Globus pallidus (tissue), 1 donor: ENCODE measurements at places on chromosomes 2 and 18.

- DNase-seq: no peak
These were observed 62.3 kb upstream of the C2orf15 start for GRCh38 chr2:99079226-99079625.

GRCh38 chr2:175454953-175455389, 273.5 kb upstream of the ATP5MC3 start:
- DNase-seq: no peak

GRCh38 chr2:136067459-136067858, 50.5 kb downstream of the CXCR4 start:
- DNase-seq: no peak

- no peak for DNase-seq
These were observed 185.1 kb downstream of the TNS1 start for GRCh38 chr2:217817466-217818292.

DNA sequence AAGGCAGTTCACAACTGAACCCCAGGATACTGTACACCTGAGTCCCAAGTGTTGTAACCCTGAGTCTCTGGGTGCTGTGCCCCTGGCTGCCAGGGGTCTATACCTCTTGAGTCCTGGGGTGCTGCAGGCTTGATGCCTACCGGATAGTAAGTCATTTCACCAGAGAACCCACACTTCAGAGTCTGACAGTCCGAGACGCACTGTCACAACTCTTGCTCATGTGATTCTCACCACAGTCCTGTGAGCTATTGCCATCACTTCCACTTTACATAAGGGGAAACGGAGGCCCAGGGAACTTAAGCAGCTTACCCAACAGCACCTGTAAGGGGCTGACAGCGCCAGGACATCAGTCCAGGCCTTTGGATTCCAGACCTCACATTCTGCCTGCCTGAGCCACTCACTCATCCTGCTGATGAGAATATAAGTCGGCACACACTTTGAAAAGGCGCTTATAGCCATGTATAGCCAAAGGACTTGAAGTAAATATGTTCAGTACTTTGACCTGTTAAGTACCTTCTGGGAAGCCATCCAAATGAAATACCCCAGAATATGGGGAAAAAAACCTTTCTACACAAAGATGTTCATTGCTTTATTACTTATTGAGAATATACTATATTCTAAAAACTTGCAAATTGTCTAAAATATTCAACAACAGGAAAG, 180.7 kb upstream of the ID2 start:
- DNase-seq: no peak

DNA sequence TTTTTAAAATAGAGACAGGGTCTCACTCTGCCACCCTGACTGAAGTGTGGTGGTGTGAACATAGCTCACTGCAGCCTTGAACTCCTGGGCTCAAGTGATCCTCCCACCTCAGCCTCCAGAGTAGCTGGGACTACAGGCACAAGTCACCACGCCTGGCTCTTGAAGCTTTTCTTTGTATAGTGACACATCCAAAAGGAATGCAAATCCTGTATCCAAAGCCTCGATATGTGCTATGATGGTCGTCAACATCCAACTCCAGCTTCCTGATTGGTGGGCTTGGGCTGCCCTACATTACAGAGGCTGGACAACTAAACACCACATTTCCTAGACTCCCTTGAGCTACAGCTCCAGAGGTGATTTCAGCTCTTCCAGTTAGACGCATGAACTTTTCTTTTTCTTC, 101.7 kb upstream of the PGAP1 start:
- no peak for DNase-seq

DNA sequence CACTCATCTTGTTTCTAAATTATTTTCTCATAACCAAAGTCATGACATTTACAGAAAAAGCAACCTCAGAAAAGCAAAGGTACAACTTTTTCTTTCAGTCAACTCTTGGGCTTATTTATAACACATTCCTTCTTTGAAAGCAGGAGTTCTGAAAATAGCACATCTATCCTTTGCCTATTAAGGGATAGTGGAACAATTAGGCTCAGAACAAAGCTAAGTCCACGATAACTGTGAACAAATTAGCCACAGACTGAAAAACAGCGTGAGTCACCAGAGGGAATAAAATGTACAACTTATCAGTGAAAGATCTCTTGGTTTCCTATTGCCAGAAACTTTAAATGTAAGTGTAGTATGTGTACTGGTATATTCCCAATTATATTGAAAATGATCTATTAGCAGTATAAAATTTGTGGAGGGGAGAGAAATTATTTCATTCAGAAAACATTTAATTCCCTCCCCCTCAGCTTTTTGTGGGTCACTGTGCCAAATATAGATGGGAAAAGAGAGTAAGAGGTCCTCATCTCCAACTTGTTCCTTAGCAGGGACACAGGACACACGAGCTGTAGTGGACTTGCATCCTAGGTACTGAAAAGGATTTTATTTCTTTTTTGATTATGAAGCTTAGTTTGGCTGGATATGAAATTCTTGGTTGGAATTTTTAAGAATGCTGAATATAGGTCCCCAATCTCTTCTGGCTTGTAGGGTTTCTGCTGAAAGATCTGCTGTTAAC, 15.4 kb upstream of the MATN3 start:
- DNase-seq: no peak

GRCh38 chr2:173191601-173192000, 116.0 kb downstream of the MAP3K20 start:
- no peak for DNase-seq

DNA sequence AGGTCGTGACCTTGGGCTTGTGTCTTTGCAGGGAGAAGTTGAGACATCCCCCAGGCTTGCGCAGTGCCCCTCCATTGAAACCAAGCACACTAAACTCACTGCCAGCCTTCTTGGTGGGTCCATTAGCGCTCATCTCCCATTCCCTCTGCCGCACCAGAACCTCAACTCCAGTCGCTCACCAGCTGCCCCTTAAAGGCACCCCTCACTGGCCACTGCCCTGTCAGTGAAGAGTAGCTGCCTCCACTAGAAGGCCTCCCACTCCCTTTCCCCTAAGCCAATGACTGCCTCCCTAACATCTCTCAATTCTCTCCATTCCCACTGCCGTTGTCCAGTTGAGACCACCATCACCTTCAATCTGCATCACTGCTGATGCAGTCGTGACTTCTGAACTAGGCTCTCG, 114.8 kb upstream of the EPC2 start:
- no peak for DNase-seq

DNA sequence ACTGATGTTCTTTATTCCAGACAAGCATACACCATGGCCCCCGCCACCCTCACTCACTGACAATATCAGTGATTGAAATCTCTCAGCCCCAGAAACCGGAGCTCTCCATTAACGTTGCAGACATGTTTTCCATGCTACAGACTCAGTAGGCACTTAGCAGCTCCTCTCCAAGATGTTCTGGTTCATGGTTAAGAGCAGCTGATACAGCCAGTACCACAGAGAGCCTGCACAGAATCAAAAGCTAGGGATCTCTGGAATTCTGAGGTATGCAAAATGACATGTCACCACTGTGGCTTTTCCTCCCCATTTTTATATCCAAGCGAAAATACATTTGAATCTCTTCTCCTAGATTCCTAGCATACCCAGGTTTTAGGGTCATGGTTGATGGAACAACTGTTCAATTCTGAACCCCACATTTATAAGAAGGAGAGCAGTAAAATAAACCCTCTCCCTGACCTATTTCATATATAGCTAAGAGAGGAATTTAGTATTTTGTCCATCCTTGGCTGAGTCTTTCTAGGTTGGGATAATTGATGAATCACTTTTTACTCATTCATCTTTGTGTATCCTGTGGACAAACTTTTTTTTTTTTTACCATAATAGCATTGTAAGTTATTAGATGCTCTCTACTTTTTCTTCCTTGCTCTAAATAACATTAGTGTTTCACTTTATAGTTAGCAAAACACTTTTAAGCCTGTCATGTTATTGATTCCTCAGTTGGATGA, 488.4 kb upstream of the PIK3C3 start:
- no peak for DNase-seq

DNA sequence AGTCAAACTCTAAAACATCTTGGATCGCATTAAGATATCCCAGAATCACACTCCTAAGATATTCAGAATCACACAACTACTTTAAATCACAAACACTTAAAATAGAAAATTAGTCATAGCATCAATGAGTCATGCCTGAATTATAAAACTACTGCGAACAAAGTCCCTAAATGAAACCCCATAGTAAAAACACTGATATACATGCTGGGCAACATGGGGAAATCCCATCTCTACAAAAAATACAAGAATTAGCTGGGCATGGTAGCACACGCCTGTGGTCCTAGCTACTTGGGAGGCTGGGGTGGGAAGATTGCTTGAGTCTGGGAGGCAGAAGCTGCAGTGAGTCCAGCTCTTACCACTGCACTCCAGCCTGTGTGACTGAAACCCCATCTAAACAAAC, 101.7 kb downstream of the COBLL1 start:
- DNase-seq: no peak

DNA sequence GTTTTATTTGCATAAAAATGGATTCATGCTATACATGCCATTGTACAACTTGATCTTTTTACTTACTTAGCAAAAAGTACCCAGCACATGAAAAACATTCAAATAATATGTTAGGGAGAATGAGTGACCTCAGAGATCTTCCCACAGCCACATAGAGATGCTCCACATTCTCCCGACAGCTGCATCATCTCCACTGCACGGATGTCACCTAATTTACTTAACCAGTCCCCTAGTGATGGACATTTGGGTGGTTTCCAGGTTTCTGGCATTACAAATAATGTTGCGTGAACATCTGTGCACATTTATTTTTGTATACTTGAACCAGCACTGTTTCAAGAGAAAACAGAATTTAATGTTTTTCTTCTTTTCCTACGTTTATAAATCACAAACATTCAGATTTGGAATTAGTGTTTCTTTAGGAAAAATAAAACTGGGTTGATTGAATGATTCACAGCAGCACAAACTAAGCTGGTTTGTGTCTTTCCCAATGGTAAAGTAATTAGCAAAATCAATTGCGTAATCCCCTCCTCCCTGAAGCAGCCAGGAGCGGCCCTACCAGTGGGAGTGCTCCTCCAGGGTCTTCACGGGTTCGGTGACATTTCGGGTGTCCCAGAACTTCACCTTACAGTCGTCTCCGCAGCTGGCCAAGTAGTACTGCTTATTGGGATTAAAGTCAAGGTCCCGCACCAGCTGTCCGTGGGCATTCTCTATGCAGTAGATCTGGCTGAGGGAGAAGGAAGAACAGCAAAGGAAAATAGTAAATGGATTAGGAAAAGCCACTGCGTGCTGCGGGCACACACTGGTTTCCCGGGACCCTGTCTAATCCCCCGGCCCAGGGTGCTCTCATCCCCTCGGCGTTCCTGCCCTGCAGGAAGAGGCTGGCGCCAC, 183.9 kb downstream of the EIPR1 start:
- DNase-seq: no peak

DNA sequence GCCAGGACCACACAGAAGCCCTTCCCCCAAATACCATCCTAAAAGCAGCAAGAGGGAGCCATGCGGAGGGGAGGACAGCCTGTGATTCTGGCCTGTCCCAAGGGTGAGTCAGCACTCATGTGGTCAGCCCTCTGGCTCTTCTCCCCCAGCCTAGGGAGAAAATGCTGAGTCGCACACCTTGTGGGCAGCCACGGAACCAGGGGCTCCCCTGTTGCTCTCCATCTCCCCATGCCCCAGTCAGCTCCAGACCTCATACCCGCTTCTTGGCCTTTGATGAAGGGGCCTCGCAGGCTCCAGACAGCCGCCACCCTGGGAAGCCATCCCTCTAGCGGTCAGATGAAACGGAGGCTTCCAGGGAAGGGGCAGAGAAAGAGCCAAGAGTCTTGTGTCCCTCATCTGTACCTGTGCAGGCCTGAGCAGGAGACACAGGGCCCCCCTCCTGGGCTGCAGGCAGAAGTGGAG, 181.3 kb upstream of the SIX2 start:
- no peak for DNase-seq

GRCh38 chr2:120431386-120432292, 85.7 kb downstream of the INHBB start:
- DNase-seq: no peak

- DNase-seq: no peak
These were observed 9.3 kb upstream of the TRAPPC8 start for GRCh38 chr18:31952223-31952622.

DNA sequence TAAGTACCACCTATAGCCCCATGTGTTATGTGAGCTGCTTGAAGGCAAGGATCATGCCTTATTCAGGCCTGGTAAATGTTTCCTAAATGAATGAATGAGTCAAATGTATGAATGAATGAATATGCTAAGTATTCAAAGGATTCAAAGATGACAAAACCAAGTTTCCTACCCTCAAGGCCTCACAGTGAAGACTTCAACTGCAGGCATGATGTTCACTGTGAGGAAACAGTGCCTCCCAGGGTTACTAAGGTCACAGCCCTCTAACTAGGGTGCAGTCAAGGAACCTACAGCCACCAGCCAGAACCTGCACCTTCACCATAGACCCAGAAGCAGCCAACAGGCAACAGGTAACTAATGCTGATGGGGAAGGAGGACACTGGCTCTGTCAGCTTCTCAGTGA, 69.3 kb downstream of the SUMO1 start:
- DNase-seq: no peak

GRCh38 chr18:56903686-56904085, 243.2 kb upstream of the BOD1L2 start:
- DNase-seq: no peak

DNA sequence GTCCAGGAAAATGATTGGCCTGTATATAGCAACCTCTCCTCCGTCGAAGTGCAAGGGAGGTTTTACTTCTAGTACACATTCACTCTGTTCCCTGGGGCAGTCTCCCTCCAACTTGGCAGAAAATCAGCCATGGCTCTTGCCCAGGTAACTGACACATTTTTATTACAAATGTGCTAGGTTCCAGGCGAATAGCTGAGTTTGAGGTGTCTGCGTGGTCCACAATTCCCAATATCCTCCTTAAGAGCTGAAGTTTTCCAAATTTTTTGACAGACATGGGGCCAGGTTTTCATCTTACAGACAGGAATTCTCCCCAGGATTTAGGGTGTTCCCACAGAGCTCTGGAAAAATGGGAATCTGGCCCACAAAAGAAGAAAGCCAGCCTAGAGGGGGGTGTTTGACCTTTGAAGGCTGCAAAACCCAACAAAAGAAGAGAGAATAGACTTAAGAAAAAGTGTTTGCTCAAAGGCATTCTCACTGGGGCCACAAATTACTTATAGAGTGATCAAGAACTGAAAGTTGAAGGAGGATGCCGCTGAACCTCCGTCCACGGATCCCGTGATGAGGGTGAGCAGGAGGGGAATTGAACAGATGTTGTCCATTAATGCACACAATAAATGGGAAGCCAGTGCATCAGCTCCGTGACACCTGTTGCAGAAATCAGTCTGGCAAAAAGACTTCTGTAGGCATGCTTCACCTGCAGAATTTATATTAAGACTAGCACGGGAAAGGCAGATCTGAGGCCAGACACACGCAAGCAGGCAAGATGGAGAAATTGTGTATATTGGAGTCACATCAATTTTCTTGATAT, 242.3 kb upstream of the COPS8 start:
- no peak for DNase-seq

DNA sequence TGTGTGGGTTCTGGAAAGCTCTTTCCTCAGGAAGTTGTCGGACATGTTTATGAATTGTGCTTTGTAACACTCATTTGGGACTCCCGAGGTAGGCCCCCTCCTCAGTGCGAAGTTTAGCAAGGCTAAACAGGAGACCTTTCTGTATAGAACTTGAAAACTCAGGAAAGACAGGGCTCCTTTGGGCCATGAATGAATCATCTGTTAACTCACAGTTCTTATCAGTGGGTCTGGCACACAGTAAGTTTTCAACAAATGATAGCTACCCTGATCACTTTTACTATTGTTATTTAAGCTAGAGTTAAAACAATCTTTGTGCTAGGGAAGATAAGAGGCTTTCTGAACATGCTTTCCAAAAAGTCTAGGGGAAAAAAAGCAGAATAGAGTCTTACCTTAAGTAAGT, 430.5 kb upstream of the ETAA1 start:
- no peak for DNase-seq
